ENCODE measurements at places on chromosomes 7 and 10. TPM values are rescaled to one million over a fixed set of nuclear protein-coding genes. Genes with fewer than 3 reads are reported as not detected.

DNA sequence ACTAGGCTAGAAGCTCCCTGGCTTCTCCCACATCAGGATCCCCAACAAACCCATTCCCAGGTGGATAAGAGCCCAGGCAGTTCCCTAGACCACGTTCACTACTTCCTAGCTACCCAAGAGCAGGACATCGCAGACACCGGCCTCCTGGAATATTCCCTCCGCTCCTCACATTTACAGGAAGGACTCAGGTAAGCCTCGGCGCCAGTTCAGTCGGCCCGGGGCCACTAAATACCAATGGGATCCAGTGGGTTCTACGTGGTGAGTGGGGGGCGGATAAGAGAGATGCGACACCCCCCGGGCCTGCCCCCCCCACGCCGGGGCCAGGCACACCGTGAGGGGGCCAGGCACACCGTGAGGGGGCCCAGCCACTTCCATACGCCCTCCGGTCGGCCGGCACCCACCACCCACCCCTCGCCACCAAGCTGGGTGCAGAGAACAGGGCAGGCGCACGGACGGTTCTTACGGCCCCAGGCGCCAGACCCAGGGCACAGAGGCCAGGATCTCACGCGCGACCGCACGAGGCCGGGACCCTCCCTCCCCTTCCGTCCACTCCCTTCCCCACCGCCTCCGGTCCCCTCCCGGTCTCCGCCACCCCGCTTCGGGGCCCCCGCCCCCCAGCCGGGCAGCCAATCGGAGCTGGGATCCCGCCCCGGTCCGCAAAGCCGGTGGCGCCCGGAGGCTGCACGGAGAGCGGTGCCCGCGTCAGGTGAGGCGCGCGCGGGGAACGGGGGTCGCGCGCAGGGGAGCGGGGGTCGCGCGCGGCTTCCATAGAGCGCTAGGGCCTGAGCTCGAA lies at the start of gene BLVRA:
Gene BLVRA, plus strand, starts transcription at position 652 of the 793 bp plus-strand sequence. CDS start 12,479 bp downstream, outside the sequence.
- H3K4me3 ChIP-seq: peak within 1 kb of the TSS; percentile 72
- peak; percentile 80 for DNase-seq
- H3K27ac ChIP-seq: peak within 1 kb of the TSS; percentile 78
- H3K27me3 ChIP-seq: no peaks in the 10 kb centered on the region

GRCh38 chr10:372566-372965 lies 237.3 kb downstream of the ZMYND11 start:
- peaks cover 13% of the 10 kb centered on the region for H3K36me3 ChIP-seq
- H3K4me1 ChIP-seq: peaks cover 2% of the 10 kb centered on the region
- peak; percentile 47 for DNase-seq
- H3K27ac ChIP-seq: no peak overlapping the region

DNA sequence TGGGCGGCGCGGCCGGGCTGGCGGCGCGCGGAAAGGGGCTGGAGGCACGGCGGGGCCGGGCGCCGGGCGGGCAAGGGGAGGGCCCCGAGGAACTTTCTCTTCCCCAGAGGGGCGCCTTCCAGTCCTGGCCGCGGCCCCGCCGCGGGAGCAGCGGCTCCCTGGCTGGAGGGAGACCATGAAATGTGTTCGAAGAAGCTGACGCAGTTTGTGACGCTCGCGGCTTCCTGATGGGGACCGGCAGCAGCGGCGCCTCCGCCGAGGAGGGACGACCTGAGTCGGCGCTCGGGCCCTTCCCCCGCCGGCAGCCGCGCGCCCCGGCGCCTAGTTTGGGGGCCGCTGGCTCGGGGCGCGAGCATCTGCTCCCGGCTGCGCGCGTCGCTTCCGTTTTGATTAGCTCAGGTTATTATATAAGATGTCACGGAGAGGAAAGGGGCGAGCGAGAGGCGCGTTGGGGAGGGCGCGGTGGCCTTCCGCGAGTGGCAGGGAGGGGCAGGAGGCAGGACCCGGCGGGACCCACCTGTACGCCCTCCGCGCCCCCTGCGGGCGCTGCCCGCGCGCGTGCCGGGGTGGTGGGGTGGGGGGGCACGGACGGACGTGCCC lies 57.1 kb upstream of the PCGF5 start:
- DNase-seq: peak; percentile 72
- peak overlapping the region; percentile 63 for H3K4me3 ChIP-seq
- no peaks in the 10 kb centered on the region for H3K27me3 ChIP-seq
- no peaks in the 10 kb centered on the region for H3K4me1 ChIP-seq
- no peaks in the 10 kb centered on the region for H3K36me3 ChIP-seq
- peak overlapping the region; percentile 100 for H3K27ac ChIP-seq

The SPDYE11 gene
- not detected for total RNA-seq

- H3K27ac ChIP-seq: no peak overlapping the region
- H3K4me3 ChIP-seq: no peak overlapping the region
- H3K36me3 ChIP-seq: peaks cover 10% of the 10 kb centered on the region
- no peaks in the 10 kb centered on the region for H3K4me1 ChIP-seq
- H3K27me3 ChIP-seq: no peaks in the 10 kb centered on the region
Measured at GRCh38 chr7:117296066-117296465, 26.8 kb downstream of the WNT2 start.

All from lung (tissue), 17 donors.